Activated CD8-positive, alpha-beta memory T cell treated with anti-CD3 and anti-CD28 coated beads for 24 hours (primary cell): ENCODE measurements at places on chromosomes 11 and 22.
A peak's percentile ranks its signal among the peaks of the same experiment; 100 is the strongest.

- DNase-seq, result no peak
Observed at GRCh38 chr22:31728857-31729256, 21.1 kb downstream of the PRR14L start.

DNA sequence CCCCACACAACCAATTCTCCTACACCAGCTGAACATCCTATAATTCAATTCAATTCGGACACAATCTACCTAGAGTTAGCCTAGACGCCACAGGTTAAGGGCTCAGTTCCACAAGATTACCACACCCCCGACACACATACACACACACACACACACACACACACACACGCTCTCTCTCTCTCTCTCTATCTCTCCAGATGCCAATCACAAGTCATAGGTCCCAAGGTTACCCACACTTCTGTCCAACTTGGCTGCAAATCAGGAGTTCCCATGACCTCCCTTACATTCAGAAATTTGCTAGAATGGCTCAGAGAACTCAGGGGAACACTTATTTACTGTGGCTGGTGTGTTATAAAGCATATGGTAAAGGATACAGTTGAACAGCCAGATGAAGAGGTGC, 204.0 kb downstream of the DBX1 start:
- DNase-seq, result no peak

DNA sequence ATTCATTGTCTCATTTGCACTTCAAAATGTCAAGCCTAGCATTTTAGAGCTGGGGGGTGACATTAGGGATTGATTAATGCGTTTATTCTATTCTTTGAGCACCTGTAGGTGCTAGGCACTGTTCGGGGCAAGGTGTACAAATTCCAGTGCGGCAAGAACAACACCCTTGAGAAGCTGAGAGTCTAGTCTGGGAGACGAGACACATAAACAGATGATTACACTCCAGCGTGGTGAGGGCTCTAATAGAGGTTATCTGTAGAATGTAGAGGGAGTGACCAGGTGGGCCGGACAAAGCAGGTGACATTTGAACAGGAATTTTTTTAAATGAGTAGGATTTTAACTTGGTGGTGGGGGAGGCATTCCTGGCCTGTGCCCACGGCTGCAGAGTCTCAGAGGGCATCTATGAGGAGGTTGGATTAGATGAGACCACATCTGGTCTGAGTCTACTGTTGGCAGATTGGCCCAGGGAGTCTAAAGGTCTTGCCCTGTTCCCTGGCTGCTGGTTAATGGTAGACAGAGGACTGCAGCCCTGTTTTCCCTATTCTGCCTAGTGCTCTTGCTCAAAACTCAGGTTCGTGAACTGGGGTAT, 970 bp downstream of the CAT start:
- DNase-seq, result no peak

DNA sequence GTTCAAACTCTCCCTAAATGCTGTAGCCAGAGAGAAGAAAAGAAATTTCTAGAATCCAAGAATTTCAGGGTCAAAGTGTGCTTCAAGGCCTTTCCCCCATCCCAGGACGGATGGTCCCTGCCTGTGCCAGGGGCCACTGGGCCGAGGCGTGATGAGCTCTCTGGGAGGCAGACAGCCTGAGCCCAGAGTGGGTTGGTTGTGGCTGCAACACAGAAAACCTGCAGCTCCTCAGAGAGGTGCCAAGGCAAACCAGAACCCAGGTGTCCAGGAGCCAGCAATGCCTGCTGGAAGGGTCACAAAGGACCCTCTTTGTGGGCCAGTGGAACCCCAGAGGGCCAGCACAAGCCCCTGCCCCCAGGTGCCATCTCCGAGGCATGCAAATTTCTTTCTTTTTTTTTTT, 2.6 kb upstream of the APOL6 start:
- peak; percentile 52 for DNase-seq

- no peak for DNase-seq
Observed at GRCh38 chr11:66936311-66936711, 21.9 kb downstream of the PC start.

DNA sequence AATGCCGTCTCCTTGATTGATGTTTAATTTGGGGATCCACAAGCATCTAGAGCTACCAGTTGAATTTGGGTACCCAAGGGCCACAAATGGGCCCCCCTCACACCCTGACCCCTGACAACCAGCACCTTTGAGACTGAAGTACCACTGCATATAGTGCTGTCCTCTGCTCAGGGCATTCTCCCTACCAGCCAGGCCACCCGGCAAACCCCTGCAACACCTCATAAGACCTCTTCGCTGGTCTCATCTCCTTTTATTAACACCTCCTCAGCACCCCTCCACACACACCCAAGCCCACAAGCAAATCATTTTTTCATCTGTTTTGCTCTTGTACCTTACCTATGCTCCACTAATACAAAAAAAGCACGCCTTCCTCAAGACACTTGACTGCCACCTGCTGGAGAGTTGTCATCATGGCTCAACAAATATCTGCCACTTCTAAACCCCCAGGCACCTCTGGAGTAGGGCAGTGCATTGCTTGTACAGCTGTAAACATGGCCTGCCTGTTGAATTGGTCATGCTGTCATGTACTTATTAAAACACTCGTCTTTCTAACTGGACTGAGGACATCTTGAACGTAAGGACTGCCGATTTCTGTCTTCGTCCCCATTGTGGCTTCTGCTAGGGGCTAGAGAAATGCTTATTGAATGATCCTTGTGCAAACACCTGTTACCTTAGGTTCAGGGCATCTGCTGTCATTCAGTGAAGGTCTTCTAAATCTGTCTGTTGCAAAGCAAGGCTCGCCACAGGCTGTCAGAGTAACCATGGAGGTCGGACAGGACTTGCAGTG, 66.5 kb downstream of the BMAL1 start:
- peak; percentile 86 for DNase-seq

DNA sequence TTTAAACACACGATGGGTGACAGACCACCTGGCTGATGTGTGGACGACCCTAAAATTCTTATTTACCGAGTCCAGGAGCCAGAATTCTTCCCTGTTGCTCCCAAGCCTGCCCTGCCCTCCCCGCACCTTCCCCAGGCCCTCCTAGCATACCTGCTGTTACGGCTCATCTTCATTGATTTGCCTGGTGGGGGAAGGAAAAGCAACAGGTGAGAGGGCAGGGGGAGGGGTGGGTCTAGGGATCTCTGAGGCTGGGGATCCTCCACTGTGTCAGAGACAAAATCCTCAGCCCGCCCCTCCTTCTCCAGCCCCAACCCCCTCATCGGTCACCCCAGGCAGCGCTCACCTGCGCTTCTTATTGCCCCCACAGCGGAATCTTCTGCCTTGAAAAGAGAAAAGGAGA, 4.0 kb downstream of the FXYD2 start:
- DNase-seq, result no peak

GRCh38 chr11:69007975-69008381, 5.1 kb downstream of the MRGPRF start:
- no peak for DNase-seq

GRCh38 chr22:42074846-42075676, 1.0 kb downstream of the PHETA2 start:
- DNase-seq, result peak; percentile 43

GRCh38 chr22:27252282-27253049, 549.1 kb downstream of the MN1 start:
- no peak for DNase-seq

- no peak for DNase-seq
Observed at GRCh38 chr22:35544189-35544588, 3.6 kb downstream of the RASD2 start.

GRCh38 chr11:47264521-47264920, 5.4 kb upstream of the MADD start:
- DNase-seq, result no peak

DNA sequence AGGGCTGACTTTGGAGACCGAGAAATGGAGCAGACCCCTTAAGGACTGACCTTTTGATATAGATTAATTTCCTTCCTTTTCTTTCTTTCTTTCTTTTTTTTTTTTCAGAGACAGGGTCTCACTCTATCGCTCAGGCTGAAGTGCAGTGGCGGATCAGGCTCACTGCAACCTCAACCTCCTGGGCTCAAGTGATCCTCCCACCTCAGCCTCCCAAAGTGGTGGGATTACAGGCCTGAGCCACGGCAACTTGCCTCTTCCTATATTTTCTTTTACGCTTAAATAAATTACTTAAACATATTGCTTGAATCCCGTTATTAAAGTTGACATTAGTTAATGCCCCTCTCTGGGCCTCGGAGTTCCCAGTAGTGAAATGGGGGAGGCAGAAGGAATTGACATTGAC, 350 bp upstream of the KCTD14 start:
- DNase-seq, result no peak

DNA sequence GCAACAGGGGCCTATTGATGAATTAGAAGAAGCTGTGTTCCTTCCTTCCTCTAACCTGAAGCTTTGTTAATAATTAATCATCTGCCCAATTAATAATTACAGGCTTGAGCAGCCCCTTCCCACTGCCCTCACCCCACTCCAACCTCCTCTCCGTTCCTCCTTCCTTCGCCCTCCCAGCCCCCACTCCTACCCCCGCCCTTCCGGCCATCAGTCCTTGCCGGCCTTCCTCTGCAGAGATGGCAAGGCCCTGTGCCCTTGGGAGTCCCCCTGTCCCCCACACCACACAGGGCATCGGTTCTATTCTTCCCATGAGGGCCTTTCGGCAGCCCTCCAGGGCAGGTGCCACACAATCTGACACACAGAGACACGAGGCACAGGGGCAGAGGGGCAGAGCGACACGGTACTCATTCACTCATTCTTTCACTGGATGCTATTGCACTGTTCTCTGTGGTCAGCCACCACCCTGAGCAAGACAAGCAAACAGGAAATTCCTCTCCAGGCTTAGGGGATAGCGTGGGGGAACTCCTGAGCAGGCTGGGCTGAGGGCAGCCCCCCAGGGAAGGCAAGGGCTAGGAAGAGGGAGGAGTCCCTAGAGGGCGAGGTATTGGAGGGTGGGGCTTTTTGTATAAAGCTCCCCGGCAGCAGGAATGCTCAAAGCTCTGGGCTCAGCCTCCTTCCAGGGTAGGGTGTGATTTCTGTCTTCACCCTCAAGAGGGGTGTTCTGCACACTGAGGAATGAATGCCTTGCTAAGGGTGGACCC, 14.7 kb downstream of the MGAT3 start:
- DNase-seq, result no peak

DNA sequence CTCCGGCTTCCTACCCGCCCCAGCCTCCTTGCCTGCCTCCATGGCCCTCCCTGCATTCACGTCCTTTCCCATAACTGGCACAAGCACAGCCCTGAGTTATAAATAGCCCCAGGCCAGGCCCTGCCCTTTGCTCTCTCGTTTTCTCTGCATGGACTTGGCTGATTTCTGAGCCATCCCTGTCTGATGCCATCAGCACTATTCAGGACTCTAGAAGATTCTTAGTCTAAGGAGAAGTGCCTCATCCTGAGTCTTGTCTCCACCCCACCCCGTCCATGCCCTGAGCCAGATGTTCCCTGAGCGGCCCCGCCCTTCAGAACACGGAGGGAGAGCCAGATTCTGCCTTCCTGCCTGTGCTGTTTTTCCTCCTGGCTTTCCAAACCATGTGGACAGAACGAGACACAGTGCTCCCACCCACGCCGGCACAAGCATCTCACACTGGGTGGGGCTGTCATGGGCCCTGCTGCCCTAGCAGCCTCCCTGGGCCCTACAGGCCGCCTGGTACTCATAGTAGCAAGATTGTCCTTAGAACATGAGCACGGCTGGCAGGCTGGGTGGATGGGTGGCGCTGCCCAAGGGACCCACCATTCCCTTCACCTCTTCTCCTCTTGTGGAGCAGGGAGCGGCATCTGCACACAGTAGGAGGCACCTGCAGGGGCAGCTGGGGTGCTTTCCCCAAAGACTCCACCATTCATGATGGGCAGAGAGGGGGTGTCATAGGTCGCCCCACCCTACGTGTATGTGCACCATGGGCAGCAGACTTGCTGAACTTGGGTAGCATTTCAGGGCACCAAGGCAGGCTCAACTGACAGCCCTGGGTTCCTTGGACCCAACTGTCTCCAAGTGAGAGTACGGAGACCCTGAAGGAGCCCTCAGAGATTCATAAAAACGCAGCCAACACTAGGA, 76.9 kb downstream of the BCR start:
- no peak for DNase-seq

- no peak for DNase-seq
Observed at GRCh38 chr11:31799435-31800397, 11.4 kb downstream of the PAX6 start.

DNA sequence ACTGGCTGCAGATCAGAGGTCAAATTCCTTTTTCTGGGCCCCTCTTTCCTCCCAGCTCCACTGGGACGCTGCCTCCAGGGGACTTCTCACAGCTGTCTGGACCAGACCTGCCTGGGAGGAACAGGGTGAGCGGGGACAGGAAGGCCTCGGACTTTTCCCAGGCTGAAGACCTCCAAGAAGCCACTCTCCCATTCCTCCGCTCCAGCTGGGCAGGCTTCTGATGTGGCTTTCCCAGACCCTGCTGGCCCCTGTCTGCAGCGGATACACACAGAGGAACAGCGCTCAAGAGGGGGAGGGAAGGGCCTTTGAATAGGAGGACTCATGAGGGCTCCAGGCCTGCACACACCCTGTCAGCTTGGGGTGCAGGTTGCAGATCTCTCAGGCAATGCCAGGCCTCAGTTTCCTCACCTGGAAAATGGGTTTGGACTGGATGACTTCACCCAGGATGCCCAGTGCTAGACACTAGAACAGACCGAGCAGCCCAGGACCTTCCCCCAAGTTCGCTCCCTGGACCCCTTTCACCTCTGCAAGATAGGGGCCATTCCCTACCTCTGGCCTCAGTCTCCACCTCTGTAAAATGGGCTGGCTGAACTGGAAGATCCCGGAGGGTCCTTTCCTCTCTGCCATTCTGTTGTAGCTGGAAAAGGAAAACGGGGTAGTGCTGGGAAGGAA, 36.6 kb downstream of the MB start:
- DNase-seq, result no peak

DNA sequence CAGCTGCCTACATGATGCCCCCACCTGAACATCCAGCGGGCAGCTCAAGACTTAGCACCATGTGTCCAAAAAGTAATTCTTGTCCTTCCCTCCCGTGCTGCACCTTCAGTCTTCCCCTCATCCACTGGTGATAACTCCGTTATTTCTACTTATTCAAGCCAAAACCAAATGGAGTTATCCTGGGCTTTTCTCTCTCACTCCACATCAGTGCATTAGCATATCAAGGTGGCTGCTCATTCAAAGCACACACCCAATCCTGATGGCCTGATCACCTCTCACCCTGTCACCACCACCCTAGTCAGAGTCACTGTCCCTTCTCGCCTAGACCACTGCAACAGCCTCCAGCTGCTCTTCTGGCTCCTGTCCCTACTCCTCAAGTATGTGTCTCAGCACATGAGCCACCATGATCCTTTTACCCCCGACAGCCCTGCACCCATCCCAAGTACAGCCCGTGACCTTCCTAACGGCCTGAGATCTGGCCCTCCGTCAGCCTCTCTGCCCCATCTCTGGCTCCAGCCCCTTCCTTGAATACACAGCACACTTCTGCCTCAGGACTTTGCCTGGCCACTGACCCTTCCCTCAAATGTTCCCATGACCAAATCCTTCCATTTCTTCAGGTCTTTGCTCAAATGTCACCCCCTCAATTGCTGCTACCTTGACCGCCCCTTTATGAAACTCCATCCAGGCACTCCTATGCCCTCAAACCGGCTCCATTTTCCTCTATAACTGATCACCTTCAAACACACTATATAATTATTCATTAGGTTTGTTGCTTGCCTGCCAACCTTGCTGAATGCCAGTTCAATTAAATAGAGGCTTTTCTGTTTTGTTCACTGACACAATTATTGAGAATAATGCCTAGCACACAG, 19.7 kb upstream of the SLC25A1 start:
- no peak for DNase-seq

- no peak for DNase-seq
Observed at GRCh38 chr11:19435306-19435989, 194.7 kb upstream of the E2F8 start.

GRCh38 chr22:31653944-31654343, 8.1 kb downstream of the PISD start:
- no peak for DNase-seq
